ENCODE measurements at places on chromosomes 5 and 9. TPM values are rescaled to one million over a fixed set of nuclear protein-coding genes. Genes with fewer than 3 reads are reported as not detected.

The DOCK2 gene
- total RNA-seq = 0.62 TPM

GRCh38 chr5:38722918-38723317, 122.9 kb upstream of the OSMR start:
- DNase-seq = no peak

DNA sequence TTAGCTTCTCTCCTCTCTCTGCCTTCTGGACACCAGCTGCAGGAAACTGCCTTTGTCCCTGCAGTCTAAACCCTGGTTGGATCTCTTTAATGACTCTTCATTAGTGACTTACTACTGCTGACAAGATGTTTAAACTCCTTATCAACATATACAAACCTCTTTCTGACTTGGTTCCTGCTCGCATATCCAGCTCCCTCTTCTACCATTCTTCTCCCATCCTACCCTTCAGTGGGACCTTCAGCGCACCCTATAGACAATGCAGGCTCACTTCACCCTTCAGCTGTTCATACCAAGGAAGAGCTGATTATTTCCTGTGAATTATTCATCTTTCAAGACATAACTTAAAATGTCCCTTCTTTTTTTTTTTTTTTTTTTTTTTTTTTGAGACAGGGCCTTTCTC, 436.5 kb downstream of the KIAA0825 start:
- DNase-seq = no peak

The SLC4A9 gene
- total RNA-seq = not detected

DNA sequence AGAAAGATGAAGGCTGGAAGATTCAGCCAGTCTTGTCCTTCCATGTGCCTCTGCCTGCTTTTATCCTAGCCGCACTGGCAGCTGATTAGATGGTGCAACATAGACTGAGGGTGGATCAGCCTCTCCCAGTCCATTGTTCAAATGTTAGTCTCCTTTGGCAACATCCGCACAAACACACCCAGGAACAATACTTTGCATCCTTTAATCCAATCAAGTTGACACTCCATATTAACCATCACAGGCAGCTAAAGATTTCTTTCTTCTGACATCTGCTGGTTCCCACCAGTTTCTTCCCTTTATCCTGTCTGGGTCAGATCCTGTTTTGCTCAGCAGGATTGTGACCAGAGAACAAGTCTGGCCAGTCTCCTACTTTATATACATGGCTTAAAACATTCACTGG, 276.5 kb upstream of the TYRP1 start:
- DNase-seq = no peak

The CRHBP gene
- 0.51 TPM for total RNA-seq

- DNase-seq = no peak
These were observed 25.3 kb downstream of the PTPA start for GRCh38 chr9:129136446-129137035.

- no peak for DNase-seq
These were observed 37.9 kb downstream of the SH3TC2 start for GRCh38 chr5:149024943-149025342.

- DNase-seq = no peak
These were observed 3.8 kb downstream of the FAM219A start for GRCh38 chr9:34454571-34455065.
